Activated naive CD4-positive, alpha-beta T cell treated with anti-CD3 and anti-CD28 coated beads, Interleukin-2, amount 50 U/mL, for 72 hours (primary cell): ENCODE measurements at places on chromosomes 5 and 9.

- DNase-seq = no peak
Measured at GRCh38 chr9:92492781-92493401, 10.6 kb upstream of the ASPN start.

DNA sequence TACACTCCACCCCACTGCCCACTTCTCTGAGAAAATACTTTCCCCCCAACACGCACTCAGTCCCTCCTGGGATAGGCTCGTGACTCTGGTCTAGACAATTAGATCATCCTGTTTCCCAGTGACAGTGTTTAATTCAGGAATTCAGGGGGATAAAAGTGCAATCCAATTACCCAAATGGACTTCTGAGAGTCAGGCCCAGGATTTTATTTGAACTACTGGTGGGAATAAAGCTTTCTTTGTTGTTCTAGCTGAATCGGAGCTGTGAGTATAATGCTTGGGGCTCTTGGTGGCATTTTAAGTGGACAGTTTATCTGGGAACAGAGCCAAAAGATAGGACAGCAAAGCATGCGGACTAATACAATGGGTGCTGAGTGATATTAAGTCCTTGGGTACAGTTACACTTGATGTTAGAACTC, 683.3 kb downstream of the MAT2B start:
- DNase-seq = no peak

- no peak for DNase-seq
Measured at GRCh38 chr9:92189782-92190535, 74.7 kb upstream of the SPTLC1 start.

DNA sequence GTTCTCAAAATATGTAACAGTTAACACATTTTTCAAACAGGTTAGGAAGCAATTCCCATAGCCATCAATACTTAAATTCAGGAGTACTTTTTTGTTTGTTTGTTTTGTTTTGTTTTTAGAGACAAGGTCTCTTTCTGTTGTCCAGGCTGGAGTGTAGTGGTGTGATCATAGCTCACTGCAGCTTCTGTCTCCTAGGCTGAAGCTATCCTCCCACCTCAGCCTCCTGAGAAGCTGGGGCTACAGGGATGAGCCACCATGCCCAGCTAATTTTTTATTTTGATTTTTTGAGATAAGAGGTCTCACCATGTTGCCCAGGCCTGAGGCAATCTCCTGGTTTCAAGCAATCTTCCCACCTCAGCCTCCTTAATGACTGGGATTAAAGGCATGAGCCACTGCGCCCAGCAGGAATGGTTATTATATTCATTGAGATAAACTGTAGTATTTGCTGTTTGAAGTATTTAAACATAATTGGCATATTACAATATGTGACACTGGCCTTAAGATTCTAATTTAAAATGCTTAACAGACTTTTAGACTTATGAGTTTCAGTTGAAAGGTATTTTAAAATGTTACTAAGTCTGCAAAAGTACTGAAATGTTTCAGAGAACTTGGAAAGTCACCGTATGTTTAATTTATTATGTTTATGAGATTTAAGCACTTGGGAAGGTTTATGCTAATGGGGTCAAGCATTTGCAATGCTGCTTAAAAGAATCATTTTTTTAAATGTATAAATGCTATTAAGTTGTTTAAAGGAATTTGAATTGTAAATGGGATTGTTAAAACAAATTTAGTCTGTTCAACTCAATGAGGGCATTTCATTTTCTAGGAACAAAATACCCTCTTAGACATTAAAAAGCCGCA, 17.0 kb downstream of the UTP15 start:
- no peak for DNase-seq

DNA sequence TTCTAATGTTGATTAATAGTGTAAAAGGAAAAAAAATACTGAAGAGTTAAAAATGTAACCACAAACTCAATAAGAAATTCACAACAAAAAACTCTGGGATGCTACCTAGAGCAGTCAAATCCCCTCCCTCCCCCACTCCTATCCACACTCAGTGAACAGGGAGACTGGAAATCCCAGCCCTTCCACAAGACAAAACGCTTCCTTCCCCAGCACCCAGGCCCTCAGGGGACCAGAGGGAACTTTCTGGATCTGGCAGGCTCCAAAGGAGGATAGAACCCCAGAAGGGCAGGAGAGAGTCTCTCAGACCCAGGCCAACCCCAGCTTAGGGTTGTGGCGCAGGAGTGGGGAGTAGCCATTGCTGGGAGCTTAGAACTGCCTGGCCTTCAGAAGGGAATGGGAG, 55.0 kb downstream of the DCP2 start:
- no peak for DNase-seq

- no peak for DNase-seq
Measured at GRCh38 chr5:98301547-98301946, 471.9 kb upstream of the RGMB start.

- DNase-seq = no peak
Measured at GRCh38 chr9:118165451-118165850, 461.2 kb downstream of the TLR4 start.

GRCh38 chr5:77086368-77086688, 757 bp downstream of the ZBED3 start:
- DNase-seq = no peak

DNA sequence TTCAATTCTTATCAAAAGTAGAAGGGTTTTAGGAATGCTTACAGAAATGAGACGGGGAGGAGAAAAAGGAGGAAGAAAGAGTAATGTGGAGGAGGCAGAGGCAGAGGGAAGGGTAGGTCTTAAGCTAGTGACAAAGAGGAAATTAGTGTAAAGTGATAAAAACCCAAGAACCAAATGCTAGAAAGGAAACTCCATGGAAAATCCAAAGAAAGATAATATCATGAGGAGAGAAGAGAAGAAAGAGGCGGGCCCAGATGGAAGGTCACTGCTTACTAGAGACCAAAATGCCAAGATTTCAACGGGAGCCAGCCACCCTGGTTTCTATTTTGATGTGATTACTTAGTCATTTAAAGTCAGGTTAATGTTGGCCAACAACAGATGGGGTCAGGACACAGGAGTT, 68.6 kb upstream of the IL12B start:
- no peak for DNase-seq
